ENCODE measurements at places on chromosomes 11 and 22. TPM values are rescaled to one million over a fixed set of nuclear protein-coding genes. Genes with fewer than 3 reads are reported as not detected.

HTR3B gene
- 1.7 TPM for total RNA-seq

OR52E8 gene
- 4.6 TPM for total RNA-seq

ART1 gene
- total RNA-seq, result not detected

MAPK8IP1 gene
- total RNA-seq, result 57.5 TPM

MUC5B gene
- total RNA-seq, result 0.87 TPM

OR5A1 gene
- total RNA-seq, result 1.3 TPM

GRCh38 chr11:70603756-70604211 is 205.5 kb downstream of the CTTN start:
- H3K4me1 ChIP-seq, result peaks cover 9% of the 10 kb centered on the region
- H3K36me3 ChIP-seq, result no peaks in the 10 kb centered on the region
- no peak overlapping the region for H3K4me3 ChIP-seq
- peak overlapping the region; percentile 23 for H3K27ac ChIP-seq

GRCh38 chr22:24455039-24455438 is 27.6 kb downstream of the ADORA2A start:
- H3K27ac ChIP-seq, result peak overlapping the region; percentile 35
- peaks cover 24% of the 10 kb centered on the region for H3K4me1 ChIP-seq
- H3K36me3 ChIP-seq, result no peaks in the 10 kb centered on the region
- H3K27me3 ChIP-seq, result no peaks in the 10 kb centered on the region
- DNase-seq, result no peak

DNA sequence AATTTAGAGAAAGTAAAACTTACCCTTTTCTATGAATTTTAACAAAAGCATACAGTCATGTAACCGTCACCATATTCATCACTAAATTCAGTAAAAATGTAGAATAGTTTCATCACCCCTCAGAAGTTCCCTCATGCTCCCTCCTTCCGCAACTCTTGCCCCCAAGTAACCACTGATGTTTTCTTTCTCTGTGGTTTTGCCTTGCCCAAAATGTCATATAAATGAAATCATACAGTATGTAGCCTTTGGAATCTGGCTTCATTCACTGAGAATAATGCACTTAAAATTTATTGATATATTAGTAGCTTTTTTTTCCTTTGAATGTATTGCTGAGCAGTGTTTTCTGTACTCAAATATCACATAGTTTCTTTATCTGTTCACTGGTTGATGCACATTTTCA is 60.1 kb downstream of the DCUN1D5 start:
- DNase-seq, result no peak
- no peak overlapping the region for H3K4me3 ChIP-seq
- no peaks in the 10 kb centered on the region for H3K27me3 ChIP-seq
- peaks cover 3% of the 10 kb centered on the region for H3K4me1 ChIP-seq
- no peaks in the 10 kb centered on the region for H3K36me3 ChIP-seq

GRCh38 chr11:71432761-71433647 is 15.2 kb downstream of the DHCR7 start:
- peak overlapping the region; percentile 60 for H3K27ac ChIP-seq
- DNase-seq, result no peak
- no peaks in the 10 kb centered on the region for H3K36me3 ChIP-seq
- H3K4me1 ChIP-seq, result peaks cover 68% of the 10 kb centered on the region
- H3K27me3 ChIP-seq, result no peaks in the 10 kb centered on the region

DNA sequence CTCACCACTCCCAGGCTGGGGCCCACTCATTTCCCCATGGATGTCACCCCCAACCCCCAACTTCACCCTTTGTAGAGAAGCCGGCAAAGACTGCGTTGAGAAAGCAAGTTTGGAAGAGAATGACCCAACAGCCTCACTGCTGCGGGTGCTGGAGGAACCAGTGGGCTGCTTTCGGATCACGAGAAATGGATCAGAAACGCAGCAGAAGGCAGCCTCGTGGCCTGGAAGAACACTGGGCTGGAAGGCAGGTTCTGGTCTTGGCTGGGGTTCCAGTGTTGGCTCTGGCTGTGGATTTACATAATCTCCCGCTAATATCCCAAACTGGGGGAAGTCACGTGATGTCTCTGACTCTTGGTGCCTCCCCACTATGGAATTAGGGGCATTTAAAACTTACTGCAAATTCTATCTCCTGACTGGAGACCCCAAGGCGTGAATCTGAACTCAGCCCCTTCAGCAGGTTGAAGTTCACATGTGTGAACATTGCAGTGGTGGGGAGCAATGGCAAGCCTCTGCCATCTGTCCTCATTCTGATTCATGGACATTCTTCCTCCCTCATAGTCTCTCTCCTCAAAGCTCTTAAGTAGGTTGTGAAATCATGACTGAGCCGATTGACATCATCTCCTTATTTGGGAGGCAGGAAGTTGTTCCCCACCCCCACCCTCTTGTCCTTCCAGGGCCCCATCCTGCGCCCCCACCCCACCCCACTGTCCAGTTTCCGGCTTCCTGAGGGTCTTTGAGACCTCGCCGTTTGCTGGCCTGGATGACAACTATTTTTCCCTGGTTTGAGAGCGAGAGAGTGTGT is 37.0 kb upstream of the TIMP3 start:
- peaks cover 32% of the 10 kb centered on the region for H3K4me1 ChIP-seq
- H3K36me3 ChIP-seq, result no peaks in the 10 kb centered on the region
- peak overlapping the region; percentile 74 for H3K27ac ChIP-seq
- H3K27me3 ChIP-seq, result no peaks in the 10 kb centered on the region

GRCh38 chr11:110712659-110713448 is 617 bp upstream of the ARHGAP20 start:
- H3K27ac ChIP-seq, result peak overlapping the region; percentile 87
- peak overlapping the region; percentile 72 for H3K4me3 ChIP-seq
- no peaks in the 10 kb centered on the region for H3K27me3 ChIP-seq

- H3K4me1 ChIP-seq, result no peaks in the 10 kb centered on the region
- DNase-seq, result no peak
- no peaks in the 10 kb centered on the region for H3K27me3 ChIP-seq
- H3K4me3 ChIP-seq, result no peak overlapping the region
- H3K36me3 ChIP-seq, result no peaks in the 10 kb centered on the region
Observed at GRCh38 chr11:83827940-83828554, 541.9 kb upstream of the CCDC90B start.

DNA sequence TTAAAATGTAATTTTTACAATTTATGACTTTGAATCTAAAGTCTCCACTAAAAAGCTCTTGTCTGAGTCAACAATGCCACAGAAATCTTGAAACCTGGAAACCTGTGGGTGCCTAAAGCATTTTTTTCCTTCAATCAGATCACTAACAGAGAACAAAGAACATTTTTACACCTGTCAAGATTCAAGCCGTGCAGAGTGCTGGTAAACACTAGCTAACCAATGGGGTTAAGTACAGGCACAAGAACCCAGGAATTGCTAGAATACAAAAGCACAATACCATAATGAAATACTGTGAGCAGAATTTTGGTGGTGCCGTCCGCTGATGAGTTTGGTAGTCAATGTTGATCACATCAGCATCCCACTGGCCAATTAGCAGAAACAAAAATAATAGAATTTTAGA is 380.3 kb upstream of the PITPNB start:
- no peak for DNase-seq
- H3K27ac ChIP-seq, result no peak overlapping the region
- H3K4me3 ChIP-seq, result no peak overlapping the region
- no peaks in the 10 kb centered on the region for H3K36me3 ChIP-seq
- no peaks in the 10 kb centered on the region for H3K4me1 ChIP-seq

DNA sequence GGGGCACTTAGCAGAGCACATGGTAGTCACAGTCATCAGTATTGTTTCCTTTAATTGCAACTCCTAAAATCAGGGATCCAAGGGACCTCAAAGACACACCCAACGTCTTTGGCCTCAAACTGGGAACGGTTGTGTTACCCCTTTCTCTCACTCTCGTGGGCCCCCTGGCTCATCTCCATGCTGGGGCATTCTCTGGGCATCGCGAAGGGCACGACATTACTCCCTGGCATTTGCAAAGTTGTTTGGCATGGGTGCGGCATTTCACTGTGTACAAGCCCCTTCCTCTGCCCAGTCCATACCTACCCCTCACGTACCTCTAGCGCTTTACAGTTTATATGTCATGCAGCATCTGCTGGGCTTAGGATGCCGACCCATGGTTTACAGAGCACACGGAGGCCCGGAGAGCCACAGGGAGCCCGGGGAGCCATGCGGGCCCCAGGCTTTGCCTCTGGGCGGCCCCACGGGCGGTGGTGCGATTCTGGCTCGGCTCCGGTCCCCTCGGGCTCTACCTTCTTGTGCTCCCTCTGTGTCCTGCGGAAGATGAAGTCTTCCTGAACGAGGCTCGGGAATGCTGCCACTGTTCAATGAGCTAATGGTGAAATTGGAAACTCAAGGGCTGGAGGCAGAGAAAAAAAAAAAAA is 21.9 kb upstream of the CACNG2 start:
- DNase-seq, result peak; percentile 4
- no peak overlapping the region for H3K27ac ChIP-seq
- H3K4me1 ChIP-seq, result no peaks in the 10 kb centered on the region
- H3K27me3 ChIP-seq, result no peaks in the 10 kb centered on the region

DNA sequence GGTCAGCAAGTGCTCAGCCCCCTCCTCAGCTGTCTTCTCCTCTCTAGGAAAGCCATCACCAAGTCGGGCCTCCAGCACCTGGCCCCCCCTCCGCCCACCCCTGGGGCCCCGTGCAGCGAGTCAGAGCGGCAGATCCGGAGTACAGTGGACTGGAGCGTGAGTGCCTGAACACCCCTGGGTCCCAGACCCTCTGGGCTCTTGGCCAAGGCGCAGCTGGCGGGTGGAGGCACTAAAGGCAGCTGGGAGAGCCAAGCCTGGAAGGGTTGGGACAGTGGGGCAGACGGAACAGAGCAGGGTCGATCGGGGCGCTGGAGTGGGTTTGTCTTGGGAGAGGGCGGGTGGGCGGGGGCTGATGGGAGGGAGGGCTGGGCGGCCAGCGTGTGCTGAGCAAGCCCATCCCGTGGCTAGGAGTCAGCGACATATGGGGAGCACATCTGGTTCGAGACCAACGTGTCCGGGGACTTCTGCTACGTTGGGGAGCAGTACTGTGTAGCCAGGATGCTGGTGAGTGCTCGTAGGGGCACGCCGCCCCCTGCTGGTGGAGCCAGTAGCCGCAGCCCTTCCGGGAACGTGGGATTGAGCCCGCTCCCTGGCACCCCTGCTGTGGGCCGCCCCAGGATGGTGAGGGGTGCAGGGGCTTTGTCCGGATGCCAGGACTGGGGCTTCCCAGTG is 14.1 kb upstream of the MDK start:
- H3K27ac ChIP-seq, result no peak overlapping the region
- peaks cover 11% of the 10 kb centered on the region for H3K4me1 ChIP-seq
- no peaks in the 10 kb centered on the region for H3K36me3 ChIP-seq
- peak; percentile 77 for DNase-seq
- H3K4me3 ChIP-seq, result peak overlapping the region; percentile 13

GRCh38 chr11:11148596-11148995 is 204.5 kb downstream of the CSNK2A3 start:
- no peaks in the 10 kb centered on the region for H3K27me3 ChIP-seq
- no peak for DNase-seq
- H3K4me1 ChIP-seq, result peaks cover 6% of the 10 kb centered on the region
- H3K4me3 ChIP-seq, result no peak overlapping the region

- no peaks in the 10 kb centered on the region for H3K27me3 ChIP-seq
- H3K4me1 ChIP-seq, result no peaks in the 10 kb centered on the region
- H3K27ac ChIP-seq, result no peak overlapping the region
- H3K4me3 ChIP-seq, result no peak overlapping the region
- H3K36me3 ChIP-seq, result no peaks in the 10 kb centered on the region
Observed at GRCh38 chr11:24900514-24900913, 403.7 kb downstream of the LUZP2 start.

DNA sequence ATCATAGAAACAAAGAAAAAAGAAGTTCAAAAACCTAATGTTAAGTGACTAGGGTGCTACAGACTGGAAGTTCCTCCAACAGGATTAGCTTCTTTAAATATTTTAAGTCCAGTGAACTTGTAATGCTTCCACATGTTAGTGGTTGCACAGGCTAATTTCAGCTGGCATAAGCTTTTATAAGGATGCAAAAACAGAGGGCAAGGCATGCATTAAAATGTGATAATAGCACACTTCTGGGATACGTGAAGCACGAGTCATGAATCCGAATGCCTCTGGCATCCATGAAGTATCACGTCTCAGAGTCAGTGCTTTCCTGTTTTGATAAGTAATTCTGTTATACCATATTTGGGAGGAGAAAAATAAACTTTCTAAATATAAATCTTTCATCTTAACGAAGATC is 106.8 kb downstream of the DCDC1 start:
- no peaks in the 10 kb centered on the region for H3K36me3 ChIP-seq
- no peaks in the 10 kb centered on the region for H3K27me3 ChIP-seq
- no peak for DNase-seq
- H3K4me3 ChIP-seq, result no peak overlapping the region
- H3K27ac ChIP-seq, result no peak overlapping the region
- H3K4me1 ChIP-seq, result no peaks in the 10 kb centered on the region

- no peak overlapping the region for H3K4me3 ChIP-seq
- no peak for DNase-seq
- no peaks in the 10 kb centered on the region for H3K27me3 ChIP-seq
- H3K27ac ChIP-seq, result no peak overlapping the region
- H3K4me1 ChIP-seq, result peaks cover 4% of the 10 kb centered on the region
Observed at GRCh38 chr11:19237813-19238212, 2.9 kb downstream of the E2F8 start.

DNA sequence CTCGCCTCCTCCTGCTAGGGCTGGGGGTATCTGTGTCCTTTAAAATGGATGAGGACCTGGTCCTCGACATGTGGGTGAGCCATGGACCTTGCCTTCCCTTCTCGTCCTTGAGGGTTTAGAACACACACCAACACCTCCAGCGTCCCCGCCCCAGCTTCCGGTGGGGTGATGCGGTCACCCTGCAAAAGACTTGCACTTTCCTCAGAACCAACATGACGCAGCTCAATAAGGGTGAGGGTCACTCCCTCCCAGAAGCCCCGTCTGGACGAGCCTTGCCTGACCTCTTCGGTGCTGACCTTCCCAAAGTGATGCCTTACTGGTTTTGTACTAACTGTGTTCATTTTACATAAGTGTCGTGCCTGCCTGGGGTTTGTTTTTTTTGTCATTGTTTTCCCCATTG is 41.0 kb downstream of the DBX1 start:
- DNase-seq, result no peak
- no peaks in the 10 kb centered on the region for H3K4me1 ChIP-seq
- no peaks in the 10 kb centered on the region for H3K27me3 ChIP-seq
- H3K27ac ChIP-seq, result no peak overlapping the region
- H3K36me3 ChIP-seq, result no peaks in the 10 kb centered on the region

- H3K4me1 ChIP-seq, result peaks cover 1% of the 10 kb centered on the region
- no peaks in the 10 kb centered on the region for H3K27me3 ChIP-seq
- no peak overlapping the region for H3K4me3 ChIP-seq
- DNase-seq, result no peak
- no peak overlapping the region for H3K27ac ChIP-seq
Observed at GRCh38 chr11:64348383-64349024, 8.5 kb downstream of the CCDC88B start.

- no peak overlapping the region for H3K27ac ChIP-seq
- no peak overlapping the region for H3K4me3 ChIP-seq
- H3K4me1 ChIP-seq, result peaks cover 7% of the 10 kb centered on the region
- H3K27me3 ChIP-seq, result no peaks in the 10 kb centered on the region
- H3K36me3 ChIP-seq, result no peaks in the 10 kb centered on the region
Observed at GRCh38 chr22:48535868-48536540, 1291.7 kb downstream of the BRD1 start.

- H3K4me3 ChIP-seq, result no peak overlapping the region
- H3K27me3 ChIP-seq, result no peaks in the 10 kb centered on the region
- DNase-seq, result no peak
- no peaks in the 10 kb centered on the region for H3K36me3 ChIP-seq
Observed at GRCh38 chr11:73579641-73580434, 18.1 kb downstream of the FAM168A start.

- no peak overlapping the region for H3K4me3 ChIP-seq
- H3K27me3 ChIP-seq, result no peaks in the 10 kb centered on the region
- H3K4me1 ChIP-seq, result no peaks in the 10 kb centered on the region
- H3K36me3 ChIP-seq, result no peaks in the 10 kb centered on the region
- no peak for DNase-seq
- H3K27ac ChIP-seq, result no peak overlapping the region
Observed at GRCh38 chr11:120318906-120319305, 6.2 kb upstream of the TLCD5 start.

- no peaks in the 10 kb centered on the region for H3K27me3 ChIP-seq
- H3K36me3 ChIP-seq, result no peaks in the 10 kb centered on the region
- no peaks in the 10 kb centered on the region for H3K4me1 ChIP-seq
- no peak overlapping the region for H3K4me3 ChIP-seq
- no peak for DNase-seq
Observed at GRCh38 chr11:11709447-11710239, 87.8 kb upstream of the GALNT18 start.

Data from testis (tissue), 5 donors.